Activated T-helper 9 cell treated with anti-CD3 and anti-CD28 coated beads, Interleukin-2, amount 50 U/mL, for 16 hours (primary cell): ENCODE measurements at places on chromosomes 5 and 9.

DNA sequence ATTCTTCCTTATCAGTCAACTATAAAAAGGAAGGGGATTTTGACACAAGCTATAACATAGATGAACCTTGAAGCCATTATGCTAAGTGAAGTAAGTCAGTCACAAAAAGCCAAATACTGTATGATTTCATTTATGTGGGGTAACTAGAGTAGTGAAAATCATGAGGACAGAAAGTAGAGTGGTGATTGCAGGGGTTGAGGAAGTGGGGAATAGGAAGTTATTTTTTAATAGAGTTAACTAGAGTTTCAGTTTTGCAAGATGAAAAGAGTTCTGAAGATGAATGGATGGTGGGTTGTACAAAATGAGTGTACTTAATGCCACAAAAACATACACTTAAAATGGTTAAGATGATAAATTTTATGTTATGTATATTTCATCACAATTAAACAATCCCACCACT is 65.4 kb upstream of the FAM174A start:
- DNase-seq: no peak

GRCh38 chr5:119330367-119331183 is 25.2 kb upstream of the TNFAIP8 start:
- no peak for DNase-seq

DNA sequence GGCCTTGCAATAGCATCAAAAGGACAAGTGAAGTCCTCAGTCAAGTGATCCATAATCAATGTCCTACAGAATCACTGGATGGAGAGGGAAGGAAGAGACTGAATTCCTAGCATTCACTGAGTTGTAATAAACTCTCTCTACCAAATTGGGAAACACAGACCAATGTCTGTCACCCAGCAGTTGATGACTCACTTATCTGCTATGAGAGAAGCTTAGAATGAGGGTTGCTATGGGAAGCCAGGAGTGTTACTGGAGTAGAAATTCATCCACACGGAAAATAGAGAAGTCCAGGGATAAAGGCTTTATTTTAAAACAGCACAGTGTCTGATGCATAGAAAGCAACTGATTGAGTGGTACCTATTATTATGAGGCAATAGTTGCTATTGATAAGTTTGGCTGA is 407.4 kb downstream of the BRINP1 start:
- no peak for DNase-seq

- DNase-seq: no peak
Measured at GRCh38 chr9:7368410-7369292, 430.9 kb downstream of the DMAC1 start.

DNA sequence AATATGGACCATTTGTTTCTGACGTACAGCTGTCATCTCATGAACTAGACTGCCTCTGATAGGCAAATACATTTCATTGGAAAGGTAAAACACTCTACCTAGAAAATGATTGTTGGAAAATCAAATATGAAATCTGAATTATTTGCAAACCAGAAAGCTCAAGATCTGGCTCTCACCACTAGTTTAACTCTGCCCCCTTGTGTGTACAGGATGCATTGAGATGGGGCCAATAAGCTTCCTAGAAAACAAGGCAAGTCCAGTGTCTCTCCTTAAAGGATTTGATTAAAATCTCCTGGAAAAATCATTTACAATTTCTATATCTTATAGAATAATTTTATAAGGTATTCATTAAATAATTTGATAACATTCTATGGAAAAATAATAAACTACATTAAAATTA is 311.9 kb upstream of the ANKH start:
- no peak for DNase-seq

- no peak for DNase-seq
Measured at GRCh38 chr5:96663608-96664007, 1.4 kb downstream of the CAST start.

- DNase-seq: no peak
Measured at GRCh38 chr9:110160685-110161084, 47.3 kb downstream of the C9orf152 start.

- no peak for DNase-seq
Measured at GRCh38 chr9:34246453-34246852, 67.6 kb downstream of the UBAP1 start.

DNA sequence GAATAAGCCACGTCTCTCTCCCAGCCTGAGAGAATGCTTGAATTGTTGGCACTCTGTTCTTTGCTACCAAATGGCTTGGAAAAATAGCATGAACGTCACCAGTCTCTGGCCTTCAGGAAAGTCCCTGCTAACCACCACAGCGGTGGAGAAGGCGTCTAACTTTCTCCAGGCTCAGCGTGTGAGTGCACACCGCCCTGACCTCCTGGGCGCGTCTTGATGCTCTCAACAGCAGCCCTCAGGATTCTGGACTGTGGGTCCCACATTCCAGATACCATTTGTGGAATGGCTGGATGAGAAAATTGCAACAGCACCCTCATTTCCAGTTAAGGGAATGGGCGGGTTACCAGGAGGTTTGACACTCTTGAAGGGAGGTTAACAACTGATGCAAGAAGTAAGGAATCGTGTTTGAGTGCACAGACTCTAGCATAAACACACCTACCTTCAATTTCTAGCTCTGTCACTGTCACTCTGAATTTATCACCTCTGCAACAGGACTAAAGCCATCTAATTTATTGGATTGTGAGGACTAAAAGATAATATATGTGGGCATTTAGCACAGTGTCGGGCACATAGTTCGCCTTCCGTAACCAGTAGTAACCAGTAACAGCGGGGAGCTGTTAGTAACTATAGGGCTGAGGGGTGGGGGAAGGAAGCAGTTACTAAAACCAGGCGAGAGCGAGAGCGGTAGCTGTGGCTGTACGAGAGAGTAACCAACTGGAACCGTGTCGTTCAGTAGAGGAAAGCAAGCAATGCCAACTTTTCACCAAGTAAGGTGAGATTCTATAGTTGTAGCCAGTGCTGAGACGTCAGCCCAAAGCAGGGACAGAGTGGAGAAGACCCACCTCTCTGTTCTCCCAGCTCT is 807 bp upstream of the PLGRKT start:
- no peak for DNase-seq

GRCh38 chr5:86442036-86442745 is 175.6 kb upstream of the COX7C start:
- no peak for DNase-seq

GRCh38 chr9:130017076-130017475 is 25.9 kb downstream of the FNBP1 start:
- DNase-seq: no peak

DNA sequence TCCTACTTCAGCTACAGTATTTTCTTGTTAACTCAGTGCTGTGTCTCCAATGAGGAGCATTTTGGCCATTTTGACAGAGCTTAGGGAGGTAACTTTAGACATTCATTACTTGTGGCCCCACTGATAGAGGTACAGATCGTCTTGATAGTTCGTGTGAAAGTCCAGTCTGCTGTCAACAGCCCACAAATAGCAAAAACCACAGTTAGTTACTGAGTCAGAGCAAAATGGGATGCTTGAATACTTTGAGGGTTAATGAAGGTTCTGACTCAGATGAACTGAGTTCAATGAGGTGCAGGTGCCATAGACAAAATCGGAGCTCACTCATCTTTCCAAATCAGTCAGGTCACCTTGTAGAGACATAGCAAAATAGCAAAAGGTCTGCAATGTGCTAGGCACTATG is 163.1 kb upstream of the TLE4 start:
- no peak for DNase-seq

- peak; percentile 10 for DNase-seq
Measured at GRCh38 chr9:88173378-88173999, 35.2 kb upstream of the SPATA31C2 start.

GRCh38 chr5:150473673-150474358 is 24.3 kb upstream of the RPS14 start:
- DNase-seq: no peak

DNA sequence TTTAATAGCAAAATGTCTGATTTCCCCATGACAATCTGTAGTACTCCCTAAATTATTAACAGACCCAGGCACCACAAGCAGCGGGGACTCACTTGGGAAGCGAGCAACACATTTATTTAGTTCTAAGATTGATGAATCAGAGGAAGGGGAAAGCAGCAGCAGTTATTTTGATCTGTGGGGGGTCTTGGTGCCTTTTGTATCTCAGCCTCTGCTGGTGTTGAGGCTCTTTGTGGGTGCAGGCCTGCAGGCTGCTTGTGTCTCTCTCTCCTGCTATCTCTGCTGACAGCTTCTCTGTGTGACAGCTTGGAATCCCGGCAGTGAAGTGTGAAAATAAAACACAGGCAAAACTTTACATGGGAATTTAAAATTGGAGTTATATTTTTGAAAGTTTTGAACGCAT is 878.2 kb upstream of the DMAC1 start:
- DNase-seq: no peak

DNA sequence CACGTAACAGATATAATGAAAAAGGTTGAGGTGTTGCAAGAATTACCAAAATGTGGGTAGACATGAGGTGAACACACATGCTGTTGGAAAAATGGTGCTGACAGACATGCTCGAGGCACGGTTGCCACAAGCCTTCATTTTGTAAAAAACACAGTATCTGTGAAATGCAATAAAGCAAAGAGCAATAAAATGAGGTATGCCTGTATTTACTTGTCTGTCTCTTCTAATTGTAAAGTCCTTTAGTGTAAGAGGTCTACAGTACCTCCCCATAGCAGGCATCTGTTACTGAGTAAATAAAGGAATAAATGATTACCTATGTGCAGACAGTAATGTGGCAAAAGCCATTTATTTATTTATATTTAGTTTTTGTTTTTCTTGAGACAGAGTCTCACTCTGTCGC is 3.0 kb upstream of the CAST start:
- no peak for DNase-seq

- DNase-seq: no peak
Measured at GRCh38 chr5:154501566-154501965, 23.5 kb upstream of the HAND1 start.

- DNase-seq: no peak
Measured at GRCh38 chr5:8394965-8395364, 526.0 kb downstream of the MTRR start.

DNA sequence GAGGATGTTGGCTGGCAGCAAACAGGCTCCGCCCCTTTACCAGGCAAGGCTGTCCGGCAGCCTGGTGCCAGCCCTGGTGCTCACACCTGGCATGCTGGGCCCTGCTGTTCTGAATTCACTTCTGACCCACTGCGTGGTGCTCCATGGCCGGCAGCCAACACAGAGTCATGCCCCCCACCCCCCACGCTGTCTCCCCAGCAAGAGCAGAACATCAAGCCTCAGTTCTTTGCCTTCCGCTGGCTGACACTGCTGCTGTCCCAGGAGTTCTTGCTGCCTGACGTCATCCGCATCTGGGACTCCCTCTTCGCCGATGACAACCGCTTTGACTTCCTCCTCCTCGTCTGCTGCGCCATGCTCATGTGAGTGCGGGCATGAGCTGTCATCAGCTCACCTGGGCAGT is 12.6 kb upstream of the ENDOG start:
- DNase-seq: no peak

- no peak for DNase-seq
Measured at GRCh38 chr9:117796681-117797080, 92.5 kb downstream of the TLR4 start.

DNA sequence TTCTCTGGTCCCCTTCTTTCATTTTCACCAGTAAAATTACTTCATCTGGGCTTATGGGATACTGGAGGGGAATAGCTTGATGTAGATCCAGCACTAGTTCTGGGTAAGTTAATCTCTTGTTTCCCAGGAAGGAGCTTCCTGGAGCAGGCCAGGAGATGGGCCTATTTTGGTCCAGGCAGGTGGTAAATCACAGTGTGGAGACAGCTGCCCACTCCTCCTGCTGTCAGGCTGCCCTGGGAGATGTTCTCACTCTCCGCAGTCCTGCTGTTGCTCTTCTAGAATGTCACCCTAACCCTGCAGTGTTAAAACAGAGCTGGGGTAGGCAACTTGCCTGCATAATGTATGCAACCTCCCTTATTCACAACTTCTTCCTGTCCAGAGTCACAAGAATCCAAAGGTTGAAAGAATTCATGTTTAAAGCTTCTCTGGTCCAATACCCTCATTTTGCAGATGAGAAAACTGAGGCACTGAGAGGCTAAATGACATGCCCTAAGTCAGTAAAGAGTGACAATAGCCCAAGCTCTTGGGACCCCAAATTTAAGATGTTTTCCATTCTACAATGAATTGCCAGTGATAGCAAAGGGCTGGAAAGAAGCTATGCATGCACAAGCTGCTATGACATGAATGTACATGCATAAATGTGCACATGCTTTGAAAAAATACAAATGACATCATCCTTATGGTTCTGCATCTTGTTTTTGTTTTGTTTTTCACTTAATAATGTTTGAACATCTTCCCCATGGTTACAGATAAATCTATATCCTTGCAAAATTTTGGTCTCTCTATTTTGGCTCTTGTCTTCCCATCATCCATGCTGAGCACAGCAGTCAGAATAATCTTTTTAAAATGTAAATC is 71.8 kb upstream of the ADRA1B start:
- no peak for DNase-seq

DNA sequence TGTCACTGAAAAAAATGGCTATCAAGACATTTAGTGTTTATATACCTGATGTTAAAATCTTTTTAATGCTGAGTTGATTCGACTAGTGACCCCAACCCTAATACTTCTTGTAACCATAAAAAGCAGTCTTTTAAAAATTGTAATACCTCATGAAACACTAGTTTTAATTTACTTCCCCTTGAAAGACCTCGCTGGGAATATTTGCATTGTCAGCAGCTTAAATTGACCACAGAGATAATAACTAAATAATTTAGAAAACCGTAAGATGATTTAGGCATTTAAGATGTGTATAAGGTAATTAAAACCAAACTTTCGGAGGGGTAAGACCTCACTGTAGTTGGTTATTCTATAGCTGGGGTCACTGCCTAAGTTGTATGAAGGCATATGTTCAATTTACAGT is 89.8 kb downstream of the FGF10 start:
- no peak for DNase-seq

DNA sequence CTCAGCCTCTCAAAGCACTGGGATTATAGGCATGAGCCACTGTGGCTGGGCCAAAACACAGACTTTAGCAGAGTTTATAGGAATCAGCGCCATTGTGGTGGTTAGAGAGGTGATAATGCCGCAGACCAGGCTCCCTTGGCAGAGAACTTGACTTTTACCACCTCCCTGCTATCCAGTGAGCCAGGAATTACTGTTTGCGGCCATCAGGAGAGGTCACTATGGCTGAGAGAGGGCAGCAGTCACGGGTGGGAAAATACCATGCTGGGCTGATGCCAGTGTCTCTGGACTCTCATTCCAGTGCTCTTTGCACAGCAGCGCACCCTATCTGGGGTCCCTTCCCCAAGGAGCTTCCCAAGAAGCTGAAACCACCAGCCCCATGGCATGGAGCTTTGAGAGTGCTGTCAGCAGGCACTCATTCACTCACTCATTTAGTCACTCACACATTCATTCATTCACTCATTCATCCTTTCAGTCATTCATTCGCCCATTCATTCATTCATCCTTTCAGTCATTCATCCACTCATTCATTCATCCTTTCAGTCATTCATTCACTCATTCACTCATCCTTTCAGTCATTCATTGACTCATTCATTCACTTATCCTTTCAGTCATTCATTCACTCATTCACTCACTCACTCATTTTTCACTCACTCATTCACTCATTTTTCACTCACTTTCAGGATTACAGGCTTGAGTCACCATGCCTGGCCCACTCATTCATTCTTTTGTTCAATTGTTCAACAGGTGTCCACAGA is 27.3 kb upstream of the RNU6ATAC start:
- DNase-seq: no peak

GRCh38 chr5:93122446-93122845 is 458.6 kb downstream of the NR2F1-AS1 start:
- DNase-seq: no peak

GRCh38 chr5:157295247-157295646 is 29.3 kb downstream of the CYFIP2 start:
- DNase-seq: no peak
